Foreskin fibroblast (primary cell): ENCODE measurements at places on chromosomes 6 and 20.

DNA sequence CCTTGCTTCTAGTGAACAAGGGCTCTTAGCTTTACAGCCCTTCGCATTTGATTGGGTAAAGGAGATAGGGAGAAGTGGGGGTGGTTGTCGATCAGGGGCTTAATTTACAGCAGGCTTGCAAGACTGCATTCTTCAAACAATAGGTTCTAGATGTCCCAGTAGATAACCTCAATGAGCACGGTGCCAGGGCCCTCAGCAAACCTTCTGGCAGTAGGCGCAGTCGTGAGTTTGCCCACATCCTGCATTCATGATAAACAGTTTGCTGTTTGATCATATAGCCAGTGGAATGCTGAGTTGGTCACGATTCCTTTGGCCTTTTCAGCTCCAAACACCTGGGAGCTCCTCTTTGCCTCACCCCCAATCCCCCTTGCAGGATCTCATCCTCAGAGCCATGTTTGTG is 27.5 kb downstream of the SUN5 start:
- no peak for DNase-seq

GRCh38 chr6:38527371-38527770 is 112.4 kb downstream of the BTBD9 start:
- DNase-seq = no peak

DNA sequence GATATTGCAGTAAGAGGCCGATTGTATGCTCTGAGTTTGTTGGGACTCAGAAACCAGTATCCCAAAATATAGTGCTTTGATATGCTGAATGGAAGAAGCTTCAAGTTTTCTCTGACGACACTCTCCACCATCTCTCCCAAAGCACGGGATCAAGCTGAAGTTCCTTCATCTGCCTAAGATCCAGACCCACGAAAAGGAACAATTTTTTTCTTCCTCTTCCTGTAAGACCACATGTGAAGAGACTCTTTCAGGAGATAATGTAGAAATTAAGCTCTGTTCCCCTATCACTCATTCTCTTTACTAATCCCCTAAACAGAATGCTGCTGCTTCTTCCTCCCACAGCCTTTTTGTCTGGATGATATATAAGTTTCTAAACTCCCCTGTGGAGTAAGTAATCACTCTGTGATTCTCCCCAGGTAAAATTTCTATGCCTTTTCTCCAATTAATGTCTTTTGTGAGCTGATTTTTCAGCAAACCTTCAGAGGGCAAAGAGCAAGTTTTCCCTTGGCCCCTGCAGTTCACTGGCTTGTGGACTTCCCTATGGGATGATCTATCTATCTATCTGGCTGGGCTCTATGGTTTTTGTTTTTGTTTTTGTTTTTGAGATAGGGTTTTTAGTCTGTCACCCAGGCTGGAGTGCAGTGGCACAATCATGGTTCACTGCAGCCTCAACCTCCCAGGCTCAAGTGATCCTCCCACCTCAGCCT is 13.5 kb upstream of the PNRC1 start:
- no peak for DNase-seq

DNA sequence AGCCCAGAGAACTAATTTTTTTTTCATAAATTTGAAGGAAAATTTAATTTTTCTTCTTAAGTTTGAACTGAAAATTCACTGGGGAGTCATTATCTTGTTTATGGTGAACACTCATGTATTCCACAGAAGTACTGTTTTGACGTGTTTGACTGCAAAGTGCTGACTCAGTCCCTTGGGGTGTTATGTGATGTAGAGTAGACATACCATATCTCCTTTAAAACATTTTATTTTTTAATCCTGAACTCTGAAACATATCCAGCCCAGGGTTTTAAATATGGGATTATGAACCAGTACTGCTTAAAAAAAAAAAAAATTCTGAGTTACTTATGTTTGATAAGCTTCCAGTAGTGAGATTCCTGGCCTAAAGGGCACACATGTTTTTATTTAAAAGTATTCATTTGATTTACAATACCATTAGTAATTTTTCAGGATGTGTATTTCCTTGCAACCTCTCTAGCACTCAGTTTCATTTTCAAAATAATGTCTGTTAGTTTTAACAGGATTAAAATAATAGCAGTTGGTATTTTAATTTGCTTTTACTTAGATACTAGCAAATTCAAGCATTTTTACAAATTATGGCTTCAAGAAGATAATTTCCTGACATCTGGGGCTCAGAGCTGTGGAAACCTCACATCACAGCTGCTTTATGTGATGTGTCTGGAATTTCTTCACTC is 81.7 kb upstream of the PDE10A start:
- DNase-seq = no peak

- DNase-seq = no peak
Observed at GRCh38 chr6:46909371-46909770, 12.4 kb downstream of the ADGRF5 start.

DNA sequence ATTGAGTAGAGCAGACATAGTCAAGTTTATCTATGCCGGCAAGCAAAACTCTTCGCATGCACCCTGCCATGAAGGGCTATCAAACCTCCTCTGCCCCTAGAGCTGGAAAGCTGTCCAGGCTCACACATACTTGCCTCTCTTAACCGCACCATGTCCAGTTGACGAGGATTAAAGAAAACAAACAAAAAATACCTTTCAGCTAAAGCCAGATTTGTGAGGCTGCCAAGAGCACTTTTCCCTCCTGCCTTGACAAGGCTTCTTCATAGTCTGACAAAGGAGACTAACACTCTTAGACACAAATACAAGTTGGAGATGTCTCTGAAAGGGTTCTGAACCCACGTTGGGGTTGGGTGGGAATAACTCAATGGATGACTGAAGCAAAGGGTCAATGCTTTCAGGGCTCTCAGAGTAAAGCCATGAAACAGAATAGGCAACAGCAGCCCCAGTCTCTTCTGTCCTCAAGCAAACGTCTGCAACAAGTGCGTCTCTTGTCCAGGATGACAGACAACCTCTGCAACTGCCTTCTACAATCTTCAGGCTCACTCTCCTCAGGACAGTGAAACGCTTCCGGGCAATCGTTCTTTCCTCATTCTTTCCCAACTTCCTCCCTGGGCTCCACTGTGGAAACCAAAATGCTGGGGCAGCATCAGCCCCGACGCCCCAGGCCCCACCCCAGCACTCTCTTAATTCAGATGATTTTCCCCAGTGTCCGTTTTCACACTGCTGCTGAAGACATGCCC is 57.8 kb downstream of the AGPAT4 start:
- no peak for DNase-seq

DNA sequence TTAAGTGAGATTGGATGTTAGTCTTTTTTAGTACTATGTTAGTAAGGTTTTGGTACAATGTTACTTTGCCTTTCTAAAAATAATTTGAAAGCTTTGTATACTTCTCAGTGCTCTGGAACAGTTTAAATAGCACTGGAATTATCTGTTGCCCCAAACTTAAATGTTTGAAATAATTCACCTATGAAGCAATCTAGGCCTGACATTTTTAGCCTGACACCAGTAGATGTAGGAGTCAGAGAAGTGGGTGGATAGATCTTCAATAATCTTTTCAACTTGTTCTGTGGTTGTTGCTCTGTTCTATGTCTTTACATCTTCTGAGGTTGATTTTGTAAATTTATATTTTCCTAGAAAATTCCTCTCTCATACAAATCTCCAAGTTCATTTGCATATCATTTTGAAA is 103.1 kb upstream of the ADGRF1 start:
- DNase-seq = peak; percentile 42

GRCh38 chr6:15927531-15928225 is 201.2 kb upstream of the MYLIP start:
- DNase-seq = no peak

DNA sequence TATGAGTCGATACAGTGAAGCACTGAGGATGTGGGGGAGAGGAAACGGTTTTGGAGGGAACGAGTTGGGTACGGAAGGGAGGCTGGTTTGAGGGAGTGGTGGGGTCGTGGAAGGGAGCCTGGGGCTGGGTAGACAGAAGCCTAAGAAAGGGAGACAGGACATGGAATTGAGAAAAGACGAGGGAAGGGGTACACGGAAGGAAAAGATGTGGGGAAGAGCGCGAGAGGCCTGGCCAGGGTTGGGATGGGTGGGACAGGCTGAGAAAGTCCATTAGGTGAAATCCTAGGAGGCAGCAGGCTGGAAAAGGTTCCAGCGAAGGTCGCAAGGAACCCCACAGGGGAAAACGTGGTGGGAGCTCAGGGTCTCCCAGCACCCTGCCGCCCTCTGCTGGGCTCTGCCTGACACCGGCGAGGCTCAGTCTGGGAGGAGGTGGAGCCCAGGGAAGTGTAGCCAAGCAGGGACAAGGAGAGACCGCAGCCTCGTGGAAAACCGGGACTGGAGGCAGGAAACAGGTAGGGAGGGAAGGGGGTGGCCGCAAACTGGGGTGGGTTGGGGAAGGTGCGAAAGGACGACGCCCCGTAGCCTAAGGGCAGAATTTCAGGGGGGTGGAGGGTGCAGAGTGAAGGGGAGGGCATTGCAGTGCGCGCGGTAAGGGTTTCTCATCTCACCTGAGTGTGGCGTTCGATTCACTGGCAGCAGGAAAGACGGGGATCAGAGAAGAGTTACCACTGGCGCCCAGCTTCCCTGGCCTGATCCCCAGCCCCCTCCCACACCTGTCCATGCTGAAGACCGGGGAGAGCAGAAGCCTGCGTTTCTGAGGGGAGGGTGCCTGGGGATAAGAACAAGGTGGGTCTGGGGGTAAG is 4.3 kb downstream of the GABBR1 start:
- peak; percentile 77 for DNase-seq

- peak; percentile 30 for DNase-seq
Observed at GRCh38 chr6:82555801-82556200, 192.2 kb downstream of the TPBG start.

GRCh38 chr6:159513914-159514313 is 179.1 kb downstream of the SOD2 start:
- no peak for DNase-seq

GRCh38 chr6:8047541-8048292 is 16.5 kb downstream of the BLOC1S5 start:
- DNase-seq = peak; percentile 28

DNA sequence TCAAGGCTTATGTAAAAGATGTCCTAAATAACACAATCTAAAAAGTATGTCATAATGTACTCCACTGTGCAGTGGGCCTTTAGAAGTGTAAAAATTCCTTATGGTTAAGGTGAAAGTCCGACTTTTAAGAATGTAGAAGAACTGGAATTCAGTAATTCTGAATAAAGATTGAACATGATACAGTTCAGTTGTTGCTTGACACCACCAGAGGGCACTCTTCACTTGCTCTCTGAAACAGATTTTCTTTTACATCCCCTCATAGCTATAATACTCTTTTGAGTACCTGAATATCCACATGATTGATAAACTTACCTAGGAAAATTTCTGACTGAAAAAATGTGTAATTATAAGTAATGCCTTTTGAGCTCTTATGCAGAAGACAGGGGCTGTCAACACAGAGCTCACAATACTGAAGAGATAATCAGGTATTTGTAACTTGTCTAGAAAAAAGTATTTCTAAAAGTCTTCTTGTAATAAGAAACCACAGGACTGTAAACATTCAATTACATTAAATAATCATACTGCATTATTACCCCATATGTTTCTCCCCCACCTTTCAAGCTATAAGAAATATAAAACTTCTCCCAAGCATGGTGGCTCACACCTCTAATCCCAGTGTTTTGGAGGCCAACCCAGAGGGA is 92.1 kb downstream of the POPDC3 start:
- peak; percentile 79 for DNase-seq

DNA sequence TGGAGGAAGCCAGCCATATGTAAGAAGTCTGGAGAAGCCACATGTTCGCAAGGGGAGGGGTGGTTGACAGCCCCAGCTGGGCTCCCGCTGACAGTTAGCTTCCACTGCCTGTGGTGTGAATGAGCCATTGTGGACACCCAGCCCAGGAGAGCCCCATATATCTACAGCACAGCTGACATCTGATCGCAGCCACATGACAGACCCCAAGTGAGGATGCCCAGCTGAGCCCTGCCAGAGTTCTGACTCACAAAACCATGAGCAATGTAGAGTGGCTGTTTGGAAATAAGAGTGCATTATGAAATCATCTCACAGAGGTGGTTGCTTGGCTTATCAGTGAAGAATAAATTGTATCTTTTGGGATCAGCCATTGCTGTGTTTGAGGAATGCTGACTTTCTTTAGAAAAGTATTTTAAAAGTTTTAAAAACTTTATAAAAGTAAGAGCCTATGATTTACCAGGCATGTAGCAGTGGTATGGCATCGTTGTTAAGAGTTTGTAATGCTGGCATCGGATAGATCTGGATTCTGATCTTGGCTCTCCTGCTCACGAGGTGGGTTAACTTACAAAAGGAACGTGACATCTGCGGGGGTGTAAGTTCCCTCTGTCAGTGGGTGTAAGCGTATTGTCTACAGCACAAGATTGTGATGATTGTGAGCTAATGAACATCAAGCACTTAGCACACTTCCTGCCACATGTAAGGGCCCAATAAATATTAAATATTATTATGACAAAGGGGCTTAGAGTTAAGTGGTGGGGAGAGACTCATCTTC is 24.1 kb downstream of the CFAP61 start:
- peak; percentile 86 for DNase-seq

GRCh38 chr20:45467861-45468260 is 1.7 kb upstream of the WFDC2 start:
- no peak for DNase-seq

DNA sequence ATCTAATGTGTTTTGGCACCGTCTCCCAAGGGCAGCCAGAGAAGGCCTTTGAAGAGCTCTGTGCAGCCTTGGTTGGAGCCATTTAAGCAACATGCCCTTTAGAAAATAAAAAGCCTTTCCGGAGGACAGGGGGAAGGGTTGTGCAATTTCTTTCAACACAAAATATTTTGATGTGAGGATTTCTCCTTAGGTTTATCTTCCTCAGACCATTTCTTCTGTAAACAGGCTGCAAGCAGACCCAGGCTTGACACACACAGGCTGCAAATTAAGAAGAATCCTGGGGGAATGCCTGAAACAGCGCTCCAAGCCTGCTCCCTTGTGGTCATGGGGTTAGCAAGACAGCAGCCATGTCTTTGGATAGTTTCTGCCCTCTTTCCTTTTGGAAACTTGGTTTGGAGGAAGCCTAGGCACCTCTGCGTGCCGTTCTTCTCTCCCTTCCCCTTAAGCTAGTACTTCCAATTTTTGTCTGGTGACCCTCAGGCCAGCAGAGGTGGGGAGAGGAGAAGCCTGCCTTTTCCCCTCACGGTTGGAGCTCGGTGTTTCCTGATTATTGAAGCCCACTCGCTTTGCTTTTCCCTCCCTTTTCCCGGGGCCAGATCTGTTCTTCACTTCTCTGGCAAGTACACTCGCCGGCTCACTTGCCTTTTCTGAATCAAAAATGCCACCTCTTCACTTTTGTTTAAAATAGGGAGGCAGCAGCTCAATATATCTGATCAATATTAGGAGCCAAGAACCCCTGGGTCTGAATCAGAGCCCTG is 39.6 kb upstream of the NOX3 start:
- DNase-seq = peak; percentile 83

DNA sequence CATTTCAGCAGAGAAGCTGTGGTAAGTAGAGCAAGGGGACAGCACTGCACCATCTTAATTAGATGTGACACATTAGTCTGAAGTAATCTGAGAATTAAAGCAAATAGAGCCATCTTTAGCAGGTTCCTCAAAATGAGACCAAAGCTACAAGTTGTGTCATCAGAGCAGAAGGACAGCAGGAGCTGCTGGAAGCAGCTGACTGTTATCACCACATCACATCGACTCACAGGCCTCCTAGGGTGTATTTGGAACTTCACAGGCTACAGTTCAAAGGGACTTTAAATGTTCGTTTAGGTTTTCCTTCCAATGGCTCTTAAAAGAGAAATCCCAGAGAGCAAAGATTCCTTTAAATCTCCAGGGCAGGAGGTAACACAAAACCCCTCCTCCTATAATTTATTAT is 69.5 kb downstream of the LCA5 start:
- DNase-seq = peak; percentile 52

- DNase-seq = no peak
Observed at GRCh38 chr6:156511051-156511450, 266.1 kb upstream of the ARID1B start.

- no peak for DNase-seq
Observed at GRCh38 chr20:17673084-17673483, 9.0 kb downstream of the RRBP1 start.
